Activated T-helper 2 cell treated with anti-CD3 and anti-CD28 coated beads, Interferon-gamma antibody, Interleukin-2, Interleukin-4, amounts not matched to agents 10 μg/mL and 5 μg/mL and 100 μg/mL, durations not matched to agents 14 hours and 24 hours and 36 hours (primary cell): ENCODE measurements at places on chromosomes 2 and 18. TPM values are rescaled to one million over a fixed set of nuclear protein-coding genes. Genes with fewer than 3 reads are reported as not detected.

GRCh38 chr18:9482790-9483189, 7.5 kb downstream of the RALBP1 start:
- no peak for DNase-seq

GRCh38 chr18:56119681-56120080, 518.7 kb downstream of the TXNL1 start:
- DNase-seq, result no peak

DNA sequence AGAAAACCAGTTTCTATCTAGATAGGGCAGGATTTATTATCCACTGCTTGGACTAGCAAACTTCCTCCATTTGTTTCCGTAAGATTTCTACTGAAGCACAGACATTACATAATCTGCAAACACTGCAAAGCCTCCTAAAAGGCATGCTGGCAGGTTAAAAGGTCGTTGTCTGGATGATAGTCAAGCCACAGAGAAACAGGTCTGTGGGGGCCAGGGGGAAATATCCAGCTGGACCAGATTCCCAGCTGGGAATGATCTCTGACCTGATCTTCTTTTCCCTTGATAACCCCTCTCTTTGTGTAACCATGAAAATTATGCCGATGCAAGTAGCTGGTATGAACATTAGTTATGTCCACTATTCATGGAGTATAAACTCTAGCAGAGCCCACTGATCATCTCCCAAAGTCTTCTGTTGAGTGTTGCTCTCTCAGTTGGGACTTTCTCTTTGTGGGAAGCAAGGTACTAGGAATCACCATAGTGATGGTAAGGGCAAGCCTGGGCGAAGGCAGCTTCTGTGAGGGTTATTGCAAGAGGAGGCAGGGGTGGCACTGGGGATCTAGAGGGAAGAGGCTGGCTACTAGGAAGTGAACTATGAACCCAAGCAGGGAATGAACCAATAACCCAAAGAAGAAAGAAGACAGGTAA, 61.3 kb downstream of the GDF7 start:
- DNase-seq, result no peak

DNA sequence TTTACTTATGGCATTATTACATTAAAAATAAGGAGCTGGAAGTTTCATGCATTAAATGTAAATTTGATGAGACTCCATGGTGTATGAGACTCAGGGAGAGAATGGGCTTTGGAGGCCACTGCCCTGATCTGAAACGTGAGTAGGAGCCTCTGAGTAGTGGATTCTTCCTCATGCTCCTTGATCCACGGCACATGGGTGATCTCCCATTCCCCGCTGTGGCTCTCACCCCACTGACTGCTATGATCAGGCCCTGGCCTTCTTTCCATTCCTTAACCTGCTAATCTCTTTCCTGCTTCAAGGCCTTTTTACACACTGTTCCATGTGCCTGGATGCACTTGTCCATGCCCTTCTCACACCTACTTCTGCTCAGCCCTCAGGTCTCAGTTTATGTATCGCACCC, 68.4 kb downstream of the SMAD7 start:
- no peak for DNase-seq

DNA sequence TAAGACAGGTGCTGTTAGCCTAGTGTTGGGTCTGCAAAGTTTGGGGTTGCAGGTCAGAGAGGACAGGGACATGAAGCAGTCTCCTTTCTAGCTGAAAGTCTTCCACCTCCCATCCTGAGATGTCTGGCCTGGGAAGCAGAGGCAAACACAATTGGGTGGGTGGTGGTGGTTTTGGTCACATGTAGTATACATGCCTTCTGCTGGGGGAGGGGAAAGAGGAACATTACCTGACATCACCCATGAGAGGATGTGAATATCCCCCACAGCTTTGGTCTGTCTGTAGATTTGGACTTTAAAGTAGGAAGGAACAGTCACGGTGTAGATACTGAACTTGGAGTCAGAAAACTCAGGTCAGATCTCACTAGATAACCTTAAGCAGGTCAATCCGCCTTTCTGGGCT, 4.6 kb upstream of the DNAJC5G start:
- no peak for DNase-seq

CMPK2 gene
- 2.8 and 2.9 TPM in 2 replicates for total RNA-seq

- DNase-seq, result no peak
Measured at GRCh38 chr2:17373041-17373440, 145.2 kb downstream of the RAD51AP2 start.

ERFE gene
- total RNA-seq, result 0.46 and 1.1 TPM in 2 replicates

RGPD4 gene
- 0.07 TPM in 2 replicates for total RNA-seq

DNA sequence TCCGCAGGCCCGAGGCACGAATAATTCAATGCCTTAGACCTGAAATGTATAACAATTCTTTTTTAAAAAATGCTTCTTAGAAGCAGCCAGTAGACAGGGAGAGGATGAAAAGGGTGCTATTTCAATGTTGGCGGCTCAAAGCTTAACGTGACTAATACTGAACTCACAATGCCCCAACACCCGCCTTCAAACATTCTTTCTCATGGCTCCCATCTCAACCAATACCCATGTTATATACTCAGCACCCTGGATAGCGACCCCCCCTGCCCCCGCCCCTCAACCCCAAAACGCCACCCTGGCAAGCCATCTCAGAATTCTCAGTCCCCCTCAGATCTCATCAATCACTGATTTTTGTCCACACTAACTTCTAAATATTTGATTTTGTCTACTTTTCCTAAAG, 4.4 kb downstream of the FBXO41 start:
- DNase-seq, result no peak

CD8B gene
- 0.64 and 1.0 TPM in 2 replicates for total RNA-seq

MC5R gene
- not detected in 2 replicates for total RNA-seq

DNA sequence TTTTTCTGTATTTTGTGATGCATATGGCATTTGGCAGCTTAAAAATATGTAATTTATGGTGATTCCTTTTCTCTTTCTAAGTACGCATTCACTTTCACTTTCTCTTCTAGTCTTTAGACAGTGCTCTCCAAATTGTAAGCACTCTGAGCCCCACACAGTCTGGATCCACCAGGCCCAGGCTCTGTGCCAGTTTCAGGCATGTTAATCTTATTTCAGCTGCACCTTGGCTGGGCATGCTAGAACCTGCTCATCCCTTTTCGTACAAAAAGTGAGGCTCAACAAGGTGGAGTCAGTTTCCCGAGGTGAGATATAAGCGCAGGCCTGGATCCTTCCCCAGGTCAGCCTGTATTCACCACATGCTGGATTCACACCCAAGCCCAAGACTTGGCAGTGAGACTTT, 203.9 kb downstream of the MTX2 start:
- DNase-seq, result no peak

DNA sequence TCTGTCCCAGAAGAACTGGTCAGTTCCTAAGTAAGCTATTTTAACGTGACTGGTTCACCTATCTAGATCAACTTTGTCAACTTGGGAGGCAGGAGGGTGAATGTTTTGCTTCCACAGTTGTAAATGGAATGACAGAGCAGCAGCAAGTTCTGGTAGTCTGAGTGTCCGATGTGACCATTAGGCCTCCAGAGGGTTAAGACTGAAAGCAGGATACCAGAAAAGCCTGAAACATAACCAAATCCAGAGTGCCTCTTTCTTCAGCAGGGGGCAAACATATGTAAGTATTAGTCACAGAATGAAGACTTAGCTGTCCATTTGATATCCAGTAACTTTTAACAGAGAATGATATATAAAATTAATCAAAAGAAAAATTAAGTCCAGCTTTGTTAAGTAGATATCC, 9.2 kb downstream of the HOXD3 start:
- no peak for DNase-seq

SULT1C2 gene
- not detected in 2 replicates for total RNA-seq

SEH1L gene
- total RNA-seq, result 112 and 115 TPM in 2 replicates

FAM237A gene
- total RNA-seq, result not detected in 2 replicates

SAG gene
- total RNA-seq, result 0.05 TPM in 1 of 2 replicates, not detected in the other

- no peak for DNase-seq
Measured at GRCh38 chr2:20724500-20725053, 57.6 kb downstream of the GDF7 start.

DNA sequence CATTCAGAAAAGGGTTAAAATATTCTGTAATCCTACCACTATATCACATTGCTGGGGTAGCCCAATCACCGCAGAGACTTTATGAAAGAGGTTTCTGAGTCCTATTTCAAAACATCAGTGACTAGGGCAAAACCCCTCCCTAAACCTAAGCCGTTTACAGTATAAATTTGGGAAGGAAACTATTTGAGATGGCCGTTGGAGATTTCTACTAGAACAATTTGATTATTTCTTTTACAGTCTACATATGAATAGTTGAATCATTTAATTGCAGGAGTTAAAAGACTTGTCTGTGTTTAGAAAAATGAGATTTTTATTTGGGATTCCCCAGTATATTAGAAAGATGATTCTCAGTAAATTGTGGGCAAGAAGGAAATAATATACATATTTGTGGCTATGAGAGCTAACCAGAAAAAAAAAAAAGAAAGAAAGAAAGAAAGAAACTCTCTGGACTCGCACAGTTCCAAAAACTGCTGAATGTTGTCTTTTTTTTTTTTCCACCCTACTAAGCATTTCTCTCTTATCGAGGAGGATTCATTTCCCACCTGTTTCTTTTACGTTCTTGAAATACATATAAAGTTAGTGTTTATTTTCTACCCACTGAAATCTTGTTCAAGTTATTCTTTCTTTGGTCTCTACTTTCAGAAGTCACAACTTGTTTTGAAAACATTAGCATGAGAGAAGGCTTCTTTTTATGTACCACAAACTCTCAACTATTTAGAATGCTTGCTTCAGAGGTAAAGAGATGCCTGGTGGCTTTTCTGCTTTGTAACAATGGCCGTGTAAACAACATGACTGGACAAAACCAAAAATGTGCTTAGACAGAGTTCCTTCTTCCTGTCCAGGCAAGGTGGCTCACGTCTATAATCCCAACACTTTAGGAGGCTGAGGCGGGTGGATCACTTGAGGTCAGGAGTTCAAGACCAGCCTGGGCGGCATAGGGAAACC, 65.9 kb downstream of the BCL2 start:
- no peak for DNase-seq

GRCh38 chr2:61995515-61995914, 90.0 kb downstream of the COMMD1 start:
- DNase-seq, result no peak

OSBPL1A gene
- 0.39 and 0.98 TPM in 2 replicates for total RNA-seq

- DNase-seq, result no peak
Measured at GRCh38 chr2:234512884-234513669, 16.2 kb upstream of the ARL4C start.

DNA sequence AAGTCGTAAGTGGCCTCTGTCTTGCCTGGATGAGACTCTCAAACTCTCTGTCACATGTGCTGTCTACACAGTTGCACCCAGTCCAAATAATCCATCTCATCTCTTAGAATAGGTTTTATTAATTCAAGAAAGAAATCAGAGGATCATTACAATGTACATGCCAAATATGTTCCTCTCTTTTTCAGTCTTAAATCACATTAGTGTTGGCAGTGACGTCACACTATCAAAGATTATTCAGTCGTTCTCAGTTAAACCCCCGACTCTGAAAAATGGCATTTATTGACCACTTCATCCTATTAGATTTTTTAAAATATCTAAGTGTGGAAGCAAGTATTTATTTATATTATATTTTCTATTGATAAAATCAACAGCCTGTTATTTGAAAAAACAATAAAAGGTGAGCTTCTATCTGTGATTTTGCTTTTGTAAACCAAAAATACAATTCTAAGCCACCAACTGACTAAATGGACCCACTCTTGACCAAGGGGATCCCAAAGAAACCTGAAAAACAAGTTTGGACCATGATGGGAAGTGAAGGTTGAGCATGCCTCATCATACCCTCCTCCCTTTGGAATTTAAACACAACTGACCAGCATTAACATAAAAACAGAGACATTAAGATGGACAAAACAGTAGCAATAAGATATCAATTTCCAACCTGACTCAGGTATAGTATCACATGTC, 1894.4 kb upstream of the LRRTM1 start:
- DNase-seq, result no peak

DNA sequence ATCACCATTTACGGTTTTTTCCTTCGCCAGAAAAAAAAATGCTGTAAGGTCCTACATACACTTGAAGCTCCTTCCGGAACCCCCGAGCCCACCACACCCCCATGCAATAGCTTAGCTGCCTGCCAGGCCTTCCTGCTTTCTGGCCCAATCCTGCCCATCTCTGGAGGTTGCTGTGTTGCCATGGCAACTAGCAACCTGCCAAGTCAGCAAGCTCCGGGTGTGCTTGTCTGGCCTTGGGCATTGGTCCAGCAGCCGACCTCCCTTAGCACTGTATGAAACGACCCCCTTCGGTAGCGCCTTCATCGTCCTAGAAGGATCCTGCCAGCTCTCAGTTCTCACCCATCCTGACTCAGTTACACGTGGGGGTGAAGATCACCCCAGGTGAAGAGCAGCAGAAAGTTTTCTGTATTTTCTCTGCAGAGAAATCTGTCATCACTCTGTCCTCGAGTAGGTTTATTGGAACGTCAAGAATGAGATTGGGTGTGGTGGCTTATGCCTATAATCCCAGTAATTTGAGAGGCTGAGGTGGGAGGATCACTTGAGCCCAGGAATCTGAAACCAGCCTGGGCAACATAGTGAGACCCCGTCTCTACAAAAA, 47.4 kb upstream of the MTCL1 start:
- DNase-seq, result no peak

- DNase-seq, result no peak
Measured at GRCh38 chr2:120433816-120434290, 87.9 kb downstream of the INHBB start.

DNA sequence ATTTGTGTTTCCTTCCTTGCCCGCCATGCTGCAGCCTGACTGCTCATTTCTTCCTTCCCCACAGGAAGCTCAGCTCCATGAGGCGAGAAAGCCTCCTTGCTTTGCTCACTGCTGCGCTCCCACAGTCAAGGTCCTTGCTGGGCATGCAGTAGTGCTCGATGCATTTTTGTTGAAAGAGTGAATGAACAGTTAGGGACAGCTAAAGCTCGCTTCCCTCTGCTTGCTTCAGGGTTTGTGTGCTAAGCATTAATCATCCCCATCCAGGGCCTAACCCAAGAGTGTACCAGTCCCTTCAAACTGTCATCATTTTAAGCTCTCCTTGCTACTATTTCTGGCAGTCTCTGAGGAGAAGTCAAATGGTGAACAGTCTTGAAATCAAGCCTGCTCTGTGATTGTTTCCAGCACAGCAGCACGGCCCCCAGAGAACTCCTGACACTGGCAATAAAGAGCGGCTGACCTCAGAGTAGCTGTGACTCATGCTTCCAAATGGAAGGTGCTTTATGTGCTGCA, 171.7 kb upstream of the SOX11 start:
- DNase-seq, result no peak

RUFY4 gene
- total RNA-seq, result 0.39 TPM in 1 of 2 replicates, not detected in the other

SOX11 gene
- not detected in 2 replicates for total RNA-seq
